Activated naive CD4-positive, alpha-beta T cell treated with anti-CD3 and anti-CD28 coated beads for 36 hours (primary cell): ENCODE measurements at places on chromosomes 1 and 21. TPM values are rescaled to one million over a fixed set of nuclear protein-coding genes. Genes with fewer than 3 reads are reported as not detected.

DNA sequence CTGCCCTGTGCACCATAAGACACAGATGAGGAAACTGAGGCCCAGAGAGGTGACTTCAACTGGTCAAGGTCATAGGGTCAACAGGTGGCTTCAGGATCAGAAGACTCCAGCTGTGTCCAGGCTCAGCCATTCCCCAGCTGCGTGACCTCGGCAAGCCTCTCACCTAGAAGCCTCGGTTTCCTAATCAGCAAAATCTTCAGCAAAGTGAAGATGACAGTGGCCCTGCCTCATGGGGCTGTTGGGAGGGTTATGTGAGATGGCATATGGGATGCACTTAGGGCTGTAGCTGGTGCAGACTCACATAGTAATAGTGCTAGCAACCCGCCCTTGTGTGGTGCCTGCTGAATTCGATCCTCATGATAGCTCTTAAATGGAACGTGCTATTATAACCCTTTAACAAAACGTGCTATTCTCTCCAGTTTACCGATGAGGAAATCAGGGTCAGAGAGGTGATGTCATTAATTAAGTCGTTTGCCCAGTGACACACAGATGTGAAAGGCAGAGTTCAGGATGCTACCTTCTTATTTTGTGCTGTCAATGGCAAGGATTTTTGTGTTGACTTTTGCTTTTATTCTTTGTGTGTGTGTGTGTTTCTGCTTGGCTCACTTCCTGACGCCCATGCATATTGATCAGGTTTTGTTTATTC, 472.9 kb downstream of the MATN1 start:
- peaks cover 6% of the 10 kb centered on the region for H3K27me3 ChIP-seq
- H3K4me3 ChIP-seq = no peak overlapping the region
- DNase-seq = no peak
- H3K36me3 ChIP-seq = no peaks in the 10 kb centered on the region
- H3K4me1 ChIP-seq = no peaks in the 10 kb centered on the region

DNA sequence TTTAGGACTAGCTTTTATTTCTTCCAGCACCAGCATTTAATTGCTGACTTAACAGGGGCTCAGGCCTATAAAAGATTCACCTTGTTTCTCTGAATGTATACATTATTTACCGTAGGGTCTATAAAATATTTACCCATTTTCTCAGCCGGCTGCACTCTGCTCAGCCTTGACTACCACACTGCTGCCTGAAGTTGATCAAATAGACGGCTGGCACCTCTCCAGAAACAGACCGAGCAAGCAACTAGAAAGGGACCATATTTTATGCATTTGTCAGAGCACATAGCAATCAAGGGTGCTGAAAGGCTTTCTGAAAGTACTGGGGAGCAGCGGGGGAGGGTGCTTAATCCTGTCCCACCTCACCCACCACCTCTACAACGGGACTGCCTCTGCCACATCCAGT, 64.7 kb upstream of the FGGY start:
- no peak for DNase-seq
- no peaks in the 10 kb centered on the region for H3K36me3 ChIP-seq
- no peak overlapping the region for H3K27ac ChIP-seq
- no peaks in the 10 kb centered on the region for H3K4me1 ChIP-seq
- H3K27me3 ChIP-seq = no peaks in the 10 kb centered on the region

GRCh38 chr1:178867670-178868069, 3.2 kb downstream of the ANGPTL1 start:
- no peak for DNase-seq
- H3K27me3 ChIP-seq = no peaks in the 10 kb centered on the region
- peaks cover 3% of the 10 kb centered on the region for H3K4me1 ChIP-seq
- H3K4me3 ChIP-seq = no peak overlapping the region
- H3K27ac ChIP-seq = no peak overlapping the region

SPATA45 gene
- total RNA-seq = not detected

DNA sequence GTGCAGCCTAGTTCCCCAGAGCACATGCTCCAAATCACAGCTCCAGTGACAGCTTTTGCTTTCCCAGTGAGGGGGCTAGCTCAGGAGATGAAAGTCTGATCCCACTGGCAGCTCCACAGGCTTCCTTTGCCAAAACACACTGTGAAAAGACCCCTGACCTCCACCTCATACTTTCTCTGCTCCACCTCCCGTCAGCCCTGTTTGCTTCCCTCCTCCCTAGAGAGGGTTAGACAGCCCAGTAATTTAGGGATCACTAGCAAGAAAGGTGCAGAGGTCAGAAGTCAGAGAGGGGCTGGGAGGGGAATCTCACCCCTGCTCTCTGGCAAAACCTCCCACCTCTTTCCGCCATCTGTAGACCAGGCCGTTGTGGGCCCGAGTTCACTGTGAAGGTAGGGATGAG, 62.8 kb downstream of the PLXNA2 start:
- no peaks in the 10 kb centered on the region for H3K4me1 ChIP-seq
- DNase-seq = no peak
- peaks cover 8% of the 10 kb centered on the region for H3K27me3 ChIP-seq
- no peaks in the 10 kb centered on the region for H3K36me3 ChIP-seq

OR14K1 gene
- total RNA-seq = not detected

- DNase-seq = no peak
- no peak overlapping the region for H3K4me3 ChIP-seq
- H3K27ac ChIP-seq = no peak overlapping the region
- H3K27me3 ChIP-seq = peaks cover 19% of the 10 kb centered on the region
Measured at GRCh38 chr1:62314454-62315350, 4.5 kb downstream of the KANK4 start.

GRCh38 chr1:67741736-67742135, 56.7 kb downstream of the GADD45A start:
- no peak for DNase-seq
- no peaks in the 10 kb centered on the region for H3K27me3 ChIP-seq
- H3K4me3 ChIP-seq = no peak overlapping the region
- H3K27ac ChIP-seq = no peak overlapping the region
- peaks cover under 1% of the 10 kb centered on the region for H3K4me1 ChIP-seq

SLC35F3 gene
- not detected for total RNA-seq

- no peak overlapping the region for H3K4me3 ChIP-seq
- no peak for DNase-seq
- no peak overlapping the region for H3K27ac ChIP-seq
- no peaks in the 10 kb centered on the region for H3K27me3 ChIP-seq
Measured at GRCh38 chr1:92820024-92820423, 11.8 kb upstream of the RPL5 start.

NBPF26 gene
- 24.9 TPM for total RNA-seq

GRCh38 chr1:12658531-12659453, 14.9 kb downstream of the AADACL4 start:
- DNase-seq = peak; percentile 83
- H3K27me3 ChIP-seq = peaks cover 2% of the 10 kb centered on the region
- H3K36me3 ChIP-seq = no peaks in the 10 kb centered on the region
- H3K4me3 ChIP-seq = peak overlapping the region; percentile 28

ALPL gene
- not detected for total RNA-seq

IRF2BP2 gene
- total RNA-seq = 99.6 TPM

GRCh38 chr21:44805226-44805625, 3.6 kb upstream of the UBE2G2 start:
- peaks cover 36% of the 10 kb centered on the region for H3K4me1 ChIP-seq
- H3K27me3 ChIP-seq = no peaks in the 10 kb centered on the region
- H3K4me3 ChIP-seq = no peak overlapping the region
- no peak for DNase-seq
- H3K27ac ChIP-seq = no peak overlapping the region

- no peak overlapping the region for H3K27ac ChIP-seq
- peaks cover 2% of the 10 kb centered on the region for H3K36me3 ChIP-seq
- H3K27me3 ChIP-seq = peaks cover 63% of the 10 kb centered on the region
- DNase-seq = peak; percentile 81
Measured at GRCh38 chr1:231460614-231461013, 38.5 kb upstream of the EGLN1 start.

DESI2 gene
- total RNA-seq = 31.7 TPM

- H3K27ac ChIP-seq = peak overlapping the region; percentile 92
- peaks cover 50% of the 10 kb centered on the region for H3K4me1 ChIP-seq
- H3K4me3 ChIP-seq = no peak overlapping the region
- no peaks in the 10 kb centered on the region for H3K27me3 ChIP-seq
- peaks cover 58% of the 10 kb centered on the region for H3K36me3 ChIP-seq
Measured at GRCh38 chr1:156807627-156808026, 9.0 kb downstream of the SH2D2A start.

GRCh38 chr21:16199539-16199938, 469.8 kb downstream of the USP25 start:
- no peak for DNase-seq
- peaks cover 12% of the 10 kb centered on the region for H3K4me1 ChIP-seq
- H3K36me3 ChIP-seq = no peaks in the 10 kb centered on the region
- no peak overlapping the region for H3K27ac ChIP-seq

PTP4A2 gene
- total RNA-seq = 263 TPM

ARMH1 gene
- total RNA-seq = 143 TPM

- no peaks in the 10 kb centered on the region for H3K36me3 ChIP-seq
- peaks cover 15% of the 10 kb centered on the region for H3K27me3 ChIP-seq
- peaks cover 2% of the 10 kb centered on the region for H3K4me1 ChIP-seq
- no peak for DNase-seq
Measured at GRCh38 chr1:3066826-3067225, 2.2 kb upstream of the PRDM16 start.

GRCh38 chr21:25791319-25791718, 56.5 kb downstream of the GABPA start:
- no peak for DNase-seq
- H3K4me1 ChIP-seq = peaks cover 11% of the 10 kb centered on the region
- H3K27me3 ChIP-seq = peaks cover 4% of the 10 kb centered on the region
- no peaks in the 10 kb centered on the region for H3K36me3 ChIP-seq
- no peak overlapping the region for H3K27ac ChIP-seq

LCE3E gene
- total RNA-seq = not detected

RGS13 gene
- total RNA-seq = not detected

DNA sequence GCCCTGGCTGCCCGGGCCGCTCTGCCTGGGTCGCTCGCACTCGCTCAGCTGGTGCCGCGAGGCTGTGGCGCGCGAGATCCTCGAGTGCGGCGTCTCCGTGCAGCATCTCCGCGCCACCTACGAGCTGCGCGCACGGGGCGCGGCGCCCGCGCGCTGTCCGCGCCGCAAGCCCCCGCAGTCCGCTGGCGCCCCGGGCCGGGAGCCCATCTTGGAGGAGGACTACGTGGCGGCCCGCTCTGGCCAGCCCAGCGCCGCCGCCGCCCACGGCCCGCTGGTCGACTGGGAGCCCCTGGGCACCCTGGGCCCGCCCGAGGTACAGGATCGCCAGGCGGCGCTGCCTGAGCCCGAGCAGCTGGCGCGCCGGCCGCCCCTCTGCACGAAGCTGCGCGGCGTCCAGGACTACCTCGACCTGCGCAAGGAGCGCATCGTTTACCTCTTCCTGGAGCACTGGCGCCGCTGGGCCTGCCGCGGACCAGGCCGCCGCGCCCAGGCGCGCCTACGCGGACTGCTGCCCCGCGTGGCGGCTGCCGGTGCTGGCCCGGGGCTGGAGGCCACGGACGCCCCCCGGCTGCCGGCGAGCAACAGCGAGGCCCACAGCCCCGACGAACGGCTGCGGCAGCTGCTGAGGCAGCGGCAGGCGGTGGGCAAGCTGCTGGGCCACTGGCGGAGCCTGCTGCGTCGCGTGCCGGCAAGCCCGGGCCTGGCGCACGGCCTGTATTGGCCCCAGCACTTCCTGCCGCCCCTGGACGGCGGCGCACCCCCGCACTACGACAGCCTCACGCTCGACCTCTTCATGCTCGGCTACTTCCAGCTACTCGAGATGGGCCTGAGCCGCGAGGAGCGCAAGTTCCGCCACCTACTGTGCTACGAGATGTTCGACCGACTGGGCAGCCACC, 10.9 kb downstream of the TNFRSF25 start:
- H3K36me3 ChIP-seq = no peaks in the 10 kb centered on the region
- no peak overlapping the region for H3K4me3 ChIP-seq
- H3K4me1 ChIP-seq = peaks cover 19% of the 10 kb centered on the region
- no peak for DNase-seq
- peaks cover 43% of the 10 kb centered on the region for H3K27me3 ChIP-seq

DNA sequence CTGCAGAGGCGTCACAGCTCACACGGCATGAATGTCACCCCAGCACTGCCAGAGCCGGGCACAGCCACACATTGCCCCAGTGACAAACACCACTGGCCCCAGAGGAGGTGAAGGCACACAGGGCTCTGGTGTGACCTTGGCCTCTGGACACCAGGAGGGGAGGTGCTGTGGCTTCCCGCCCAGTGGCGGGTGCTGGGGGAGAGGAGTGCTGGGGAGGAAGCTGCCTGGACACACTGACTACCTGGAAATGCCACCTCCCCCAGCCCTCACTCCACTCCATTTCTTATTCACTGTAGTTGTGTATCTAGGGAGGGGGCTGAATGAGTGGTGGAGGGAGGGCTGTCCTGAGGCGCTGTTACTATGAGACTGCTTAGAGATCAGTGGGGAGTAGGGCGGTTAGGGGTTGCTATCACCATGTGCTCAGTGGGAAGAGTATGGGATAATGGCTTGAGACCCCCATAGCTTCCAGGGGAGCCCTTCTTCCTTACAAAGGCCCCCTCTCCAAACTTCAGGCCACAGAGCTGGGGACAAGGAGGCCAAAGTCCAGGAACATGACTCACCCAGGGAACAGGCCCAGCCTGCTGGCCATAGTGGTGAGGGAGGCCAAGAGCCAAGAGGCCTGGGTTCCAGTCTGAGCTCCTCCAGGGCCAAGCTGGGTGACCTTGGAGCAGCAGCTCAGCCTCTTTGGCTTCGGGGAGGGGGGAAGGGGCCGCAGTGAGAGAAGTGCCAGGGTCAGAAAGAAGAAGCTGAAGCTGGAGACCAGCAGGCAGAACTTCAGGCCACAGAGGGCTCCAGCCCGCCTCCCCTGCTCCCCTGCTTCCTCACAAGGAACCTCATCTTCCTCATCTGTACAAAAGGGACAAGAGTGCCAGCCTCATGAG, 40.1 kb downstream of the AHDC1 start:
- no peak for DNase-seq
- H3K36me3 ChIP-seq = no peaks in the 10 kb centered on the region
- H3K27me3 ChIP-seq = no peaks in the 10 kb centered on the region
- H3K27ac ChIP-seq = no peak overlapping the region
- peaks cover 8% of the 10 kb centered on the region for H3K4me1 ChIP-seq

LRRC53 gene
- total RNA-seq = not detected

DNA sequence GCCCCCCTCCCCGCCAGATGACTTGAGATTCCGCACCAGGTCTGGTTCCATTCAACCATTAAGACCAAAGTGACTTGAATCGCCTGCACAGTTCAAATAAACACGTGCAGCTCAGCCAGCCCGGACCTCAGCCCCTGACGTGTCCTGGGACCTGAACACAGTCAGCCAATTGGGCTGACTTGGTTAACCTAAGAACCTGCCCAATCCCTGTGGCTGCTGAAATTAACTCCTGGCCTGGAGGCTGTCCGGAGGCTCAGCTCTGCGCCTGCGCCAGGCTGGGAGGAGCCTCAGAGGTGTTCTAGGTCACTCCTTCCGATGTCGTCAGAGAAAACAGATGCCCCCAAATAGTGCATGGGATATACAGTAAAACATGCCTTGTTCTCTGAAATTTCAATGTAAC, 73.4 kb downstream of the SCCPDH start:
- DNase-seq = no peak
- no peak overlapping the region for H3K27ac ChIP-seq
- H3K4me1 ChIP-seq = no peaks in the 10 kb centered on the region
- H3K27me3 ChIP-seq = no peaks in the 10 kb centered on the region
- no peaks in the 10 kb centered on the region for H3K36me3 ChIP-seq
- H3K4me3 ChIP-seq = no peak overlapping the region
